ENCODE measurements at places on chromosomes 2 and 18. TPM values are rescaled to one million over a fixed set of nuclear protein-coding genes. Genes with fewer than 3 reads are reported as not detected.

DNA sequence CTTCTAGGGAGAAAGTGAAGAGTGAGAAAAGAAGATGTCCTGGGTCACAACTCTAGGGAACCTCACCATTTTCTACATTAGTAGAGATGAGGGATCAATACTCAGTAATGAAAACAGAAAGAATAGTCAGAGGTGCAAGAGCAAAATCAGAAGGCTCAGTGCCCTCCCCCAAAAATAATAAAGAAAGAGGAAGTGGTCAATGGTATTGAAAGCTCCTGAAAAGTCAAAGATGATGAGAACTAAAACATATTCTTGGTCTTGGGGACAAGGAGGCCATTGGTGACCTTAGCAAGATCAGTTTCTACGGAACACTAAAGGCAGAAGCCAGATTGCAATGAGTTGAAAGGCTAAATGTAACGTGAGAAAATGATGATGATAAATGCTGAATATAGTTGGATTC lies 24.5 kb upstream of the MYO1B start:
- no peak for DNase-seq

DNA sequence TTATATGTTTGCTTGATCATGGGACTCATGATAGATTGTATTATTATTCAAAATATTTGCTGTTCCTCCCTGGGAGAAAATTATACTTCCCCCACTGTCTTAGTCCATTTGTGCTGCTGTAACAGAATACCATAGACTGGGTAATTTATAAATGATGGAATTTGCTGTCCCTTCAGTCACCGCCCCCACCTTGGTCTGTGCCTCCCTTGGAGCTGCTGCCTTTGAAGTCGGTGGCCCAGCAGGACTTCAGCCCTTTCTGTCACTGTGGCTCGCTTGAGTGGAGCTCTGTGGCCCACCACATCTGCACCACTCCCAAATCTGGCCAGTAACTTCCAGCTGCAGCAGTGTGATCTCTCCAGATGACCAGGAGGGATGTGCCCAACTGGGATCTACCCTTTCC lies 200.8 kb downstream of the AGPS start:
- no peak for DNase-seq

- no peak for DNase-seq
Observed at GRCh38 chr2:106316915-106317314, 122.8 kb upstream of the UXS1 start.

DNA sequence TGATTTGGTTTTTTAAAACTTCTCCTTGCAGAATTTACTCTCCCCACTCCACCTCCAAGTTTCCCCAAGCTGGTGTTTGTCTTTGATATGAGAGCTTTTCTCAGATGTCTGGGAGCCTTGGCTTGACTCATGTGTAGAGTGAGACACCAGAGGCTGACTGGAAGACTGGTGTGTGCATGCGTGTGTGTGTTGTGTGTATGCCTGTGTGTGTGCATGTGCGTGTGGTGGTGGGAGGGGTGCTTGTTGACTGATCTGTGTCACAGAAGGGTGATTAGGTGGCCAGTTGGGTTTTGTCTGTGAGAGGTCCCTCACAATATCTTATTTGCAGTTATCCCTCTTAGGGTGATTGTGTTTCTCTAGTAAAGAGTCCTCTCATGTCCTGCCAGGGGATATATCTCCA lies 50.5 kb upstream of the HPCAL1 start:
- no peak for DNase-seq

- DNase-seq: no peak
Observed at GRCh38 chr2:142190805-142191204, 60.0 kb upstream of the LRP1B start.

- DNase-seq: no peak
Observed at GRCh38 chr18:49472459-49472858, 12.0 kb upstream of the DYM start.

DNA sequence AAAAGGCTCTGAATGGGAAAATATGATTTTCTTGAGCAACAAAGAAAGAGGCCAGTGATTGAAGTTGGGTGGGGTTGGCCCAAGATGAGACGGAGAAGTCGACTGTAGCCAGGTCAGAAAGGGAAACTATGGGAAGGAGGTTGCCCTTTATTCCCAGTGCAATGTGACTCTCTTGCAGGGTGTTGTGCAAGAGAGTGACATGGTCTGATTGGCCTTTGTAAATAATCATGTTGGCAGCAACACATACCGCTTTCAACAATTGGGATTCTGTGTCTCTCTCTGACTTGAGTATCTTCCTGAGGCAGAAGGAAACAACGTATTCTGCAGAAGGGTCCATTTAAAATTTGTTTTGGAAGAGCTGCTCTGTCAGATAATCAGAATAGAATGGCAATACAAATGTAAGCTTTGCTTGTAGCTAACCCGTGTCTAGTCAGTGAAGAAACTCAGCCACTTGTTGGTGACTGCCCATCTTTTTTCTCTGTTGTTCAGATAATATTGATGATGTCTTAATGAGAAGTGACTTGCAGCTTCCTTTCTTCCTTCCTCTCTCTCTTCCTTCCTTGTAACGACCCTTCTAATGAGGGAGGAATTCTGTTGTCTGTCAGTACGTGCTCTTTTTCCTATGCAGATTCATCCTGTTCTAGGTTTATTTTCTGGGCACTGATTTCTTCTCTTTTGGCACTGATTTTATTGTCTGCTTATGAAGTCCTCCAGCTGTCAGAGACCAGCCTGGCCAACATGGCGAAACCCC lies 311.0 kb upstream of the FAM98A start:
- DNase-seq: no peak

- DNase-seq: no peak
Observed at GRCh38 chr18:36532815-36533214, 235.3 kb downstream of the FHOD3 start.

GRCh38 chr2:61141151-61141550 lies 20.8 kb upstream of the C2orf74 start:
- no peak for DNase-seq

DNA sequence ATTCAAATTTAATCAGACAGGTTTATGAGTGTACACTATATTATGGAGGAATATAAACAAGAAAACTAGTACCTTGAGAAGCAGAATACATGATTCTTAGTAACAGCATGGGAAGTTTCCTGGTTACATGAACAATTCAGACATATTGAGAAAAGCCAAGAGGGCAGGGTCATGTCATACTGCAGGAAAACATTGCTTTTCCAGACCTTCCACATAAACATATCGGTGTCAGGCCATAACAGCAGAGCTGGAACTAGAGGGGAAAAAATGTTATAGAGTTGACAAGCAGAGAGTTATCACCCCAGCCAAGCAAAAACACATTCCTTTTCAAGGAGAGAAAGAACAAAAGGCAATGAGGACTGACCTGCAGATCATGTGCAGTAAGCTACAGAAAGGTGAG lies 74.7 kb upstream of the ZNF236 start:
- no peak for DNase-seq

GRCh38 chr18:40031435-40031834 lies 1923.6 kb upstream of the PIK3C3 start:
- no peak for DNase-seq

- no peak for DNase-seq
Observed at GRCh38 chr18:35345460-35345921, 1.3 kb upstream of the ZNF24 start.

- DNase-seq: no peak
Observed at GRCh38 chr2:46493241-46493970, 14.0 kb downstream of the TMEM247 start.

DNA sequence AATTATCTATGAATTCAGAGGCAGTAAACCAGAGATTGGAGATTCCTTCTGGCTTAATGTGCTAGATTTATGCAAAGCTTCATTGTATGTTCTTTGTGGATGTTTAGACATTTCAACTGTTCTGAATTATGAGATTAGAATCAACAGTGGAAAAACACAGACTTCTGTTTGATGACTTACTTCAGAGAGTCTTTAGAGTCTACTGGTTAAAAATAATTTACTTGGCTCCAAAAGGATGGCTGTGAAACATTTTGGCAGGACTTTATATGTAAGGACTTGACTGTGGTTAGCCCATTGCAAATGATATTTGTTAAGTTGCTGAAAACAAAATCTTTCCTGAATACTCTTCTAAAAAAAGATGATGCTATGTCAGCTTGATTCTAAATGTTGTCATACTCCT lies 25.5 kb upstream of the LRRC30 start:
- DNase-seq: no peak

GRCh38 chr18:13389491-13390131 lies 171.1 kb downstream of the LDLRAD4 start:
- DNase-seq: no peak

GRCh38 chr18:13296867-13297574 lies 78.5 kb downstream of the LDLRAD4 start:
- no peak for DNase-seq

- no peak for DNase-seq
Observed at GRCh38 chr2:205990104-205990503, 95.9 kb downstream of the INO80D start.

GRCh38 chr2:100554798-100555407 lies 7.9 kb upstream of the PDCL3 start:
- no peak for DNase-seq

DNA sequence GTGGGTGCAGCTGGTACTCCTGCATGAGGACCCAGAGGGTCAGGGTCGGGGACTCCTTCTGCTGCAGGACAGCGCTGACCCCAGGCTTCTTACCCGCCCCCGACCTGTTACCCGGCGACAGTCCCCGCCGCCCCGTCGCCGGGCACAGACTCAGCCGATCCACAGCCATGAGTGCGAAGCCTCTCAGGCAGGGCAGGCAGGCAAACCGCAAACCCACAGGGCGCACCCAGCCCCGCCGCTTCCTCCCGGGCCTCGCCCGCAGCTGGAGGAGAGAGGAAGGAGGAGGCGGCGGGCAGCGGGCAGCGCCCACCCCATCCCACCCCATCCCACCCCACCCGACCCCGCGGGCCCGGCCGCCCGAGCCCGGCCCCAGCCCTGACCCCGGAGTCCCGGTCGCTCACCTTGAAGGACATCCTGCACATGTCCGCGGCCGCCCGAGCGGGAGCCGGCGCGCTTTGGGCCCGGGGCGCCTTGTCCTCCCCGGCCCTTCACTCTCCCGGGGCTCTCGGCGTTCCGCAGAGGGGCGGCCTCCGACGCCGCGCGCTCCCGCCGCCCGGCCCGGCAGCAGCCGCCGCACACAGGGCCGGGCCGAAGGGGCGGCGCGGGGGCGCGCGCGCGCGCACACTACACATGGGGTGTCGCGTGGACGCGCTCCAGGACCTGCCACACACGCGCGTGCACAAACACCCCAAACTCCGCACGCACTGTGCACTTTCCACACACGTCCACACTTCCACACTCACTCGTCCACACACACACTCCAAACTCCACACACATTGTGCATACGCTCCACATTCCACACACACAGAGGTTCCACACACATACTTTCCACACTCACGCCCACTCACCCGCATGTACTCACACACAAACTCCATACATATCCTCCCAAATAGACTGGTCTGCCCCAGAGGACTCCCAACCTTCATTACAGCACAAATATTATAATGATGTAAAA lies at the start of gene ANKRD29:
TSS of gene ANKRD29 (minus strand) at position 603 of the 955 bp plus-strand sequence. CDS start at position 422, 181 bp downstream.
- no peak for DNase-seq

DNA sequence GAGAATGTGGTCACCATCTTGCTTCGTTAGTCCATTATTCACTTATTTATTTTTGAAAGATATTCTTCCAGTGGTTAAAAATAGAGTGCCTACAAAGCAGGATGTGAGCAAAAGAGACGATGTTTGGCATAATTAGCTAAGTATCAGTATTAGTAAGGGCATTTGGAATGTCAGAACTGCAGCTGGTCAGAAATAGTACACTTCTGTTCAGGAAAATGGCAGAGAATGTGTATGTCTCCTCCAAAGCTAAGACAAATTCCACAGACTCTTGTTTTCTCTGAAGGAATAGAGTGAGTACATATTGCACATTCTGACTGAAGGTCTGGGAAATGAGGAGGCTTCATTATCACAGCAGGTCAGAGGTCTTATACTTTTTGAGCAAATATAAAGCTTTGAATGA lies 209.0 kb downstream of the L3MBTL4 start:
- DNase-seq: no peak

DNA sequence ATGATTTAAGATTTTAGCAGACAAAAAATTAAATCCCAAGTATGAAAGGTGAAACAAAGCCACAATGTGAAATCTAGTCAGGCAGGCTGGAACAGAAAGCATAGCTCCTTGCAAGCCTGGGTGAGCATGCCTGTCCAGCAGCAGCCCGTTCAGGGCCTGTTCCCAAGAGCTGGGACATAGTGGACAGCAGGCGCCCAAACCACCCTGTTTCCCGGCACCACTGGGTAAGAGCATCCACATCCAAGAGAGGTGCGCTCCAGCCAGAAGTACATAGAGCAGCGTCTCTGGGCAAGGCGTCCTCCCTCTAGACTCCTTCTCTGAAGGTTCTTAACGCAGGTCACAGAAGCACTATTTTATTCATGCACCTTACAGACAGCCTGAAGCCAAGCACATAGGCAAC lies 80.8 kb downstream of the DNER start:
- DNase-seq: no peak

- DNase-seq: no peak
Observed at GRCh38 chr18:22544626-22545025, 126.9 kb upstream of the CTAGE1 start.

GRCh38 chr18:27942706-27943105 lies 234.2 kb downstream of the CDH2 start:
- no peak for DNase-seq

DNA sequence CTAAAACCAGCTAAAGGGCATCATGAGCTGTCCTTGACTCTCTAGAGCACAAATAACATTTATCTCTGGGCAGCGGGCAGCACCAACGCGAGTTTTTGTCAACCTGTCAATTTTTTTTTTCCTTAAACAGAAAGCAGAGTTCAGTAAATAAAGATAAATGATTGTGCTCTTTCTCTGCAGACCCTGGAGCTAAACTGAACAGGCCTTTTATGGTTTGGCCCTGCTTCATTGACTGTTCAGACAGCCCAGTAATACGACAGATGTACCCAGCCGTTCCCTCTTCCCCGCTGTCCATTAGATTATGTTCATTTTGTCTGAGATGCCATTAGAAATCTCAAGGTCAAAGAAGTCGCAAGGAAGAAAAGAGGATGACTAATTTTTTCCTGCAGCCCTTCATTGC lies 280.5 kb upstream of the PIK3C3 start:
- no peak for DNase-seq

- DNase-seq: no peak
Observed at GRCh38 chr2:191351298-191351697, 106.1 kb downstream of the MYO1B start.

- peak; percentile 55 for DNase-seq
Observed at GRCh38 chr2:223930103-223930976, 14.8 kb downstream of the WDFY1 start.

GRCh38 chr2:239644011-239644410 lies 243.2 kb upstream of the HDAC4 start:
- DNase-seq: no peak

- DNase-seq: no peak
Observed at GRCh38 chr2:34848691-34849090, 1249.6 kb upstream of the FAM98A start.

- DNase-seq: no peak
Observed at GRCh38 chr2:41972819-41973218, 75.0 kb upstream of the PKDCC start.

GRCh38 chr18:3596637-3597384 lies 146.8 kb downstream of the TGIF1 start:
- DNase-seq: no peak

The LGALSL gene
- total RNA-seq: 20.1 TPM

The CGREF1 gene
- 2.3 TPM for total RNA-seq

The RNU2-63P gene
- not detected for total RNA-seq

The KIAA2012 gene
- total RNA-seq: not detected

The TTR gene
- not detected for total RNA-seq

The LRRC30 gene
- total RNA-seq: not detected

The AQP12B gene
- total RNA-seq: not detected

The IL36B gene
- not detected for total RNA-seq

The POTEF gene
- not detected for total RNA-seq

The UGT1A5 gene
- not detected for total RNA-seq
